H4 (cell line): ENCODE measurements at places on chromosomes 6 and 20. TPM values are rescaled to one million over a fixed set of nuclear protein-coding genes. Genes with fewer than 3 reads are reported as not detected.

Gene NFATC2
- total RNA-seq = 0.08 and 0.23 TPM in 2 replicates

- no peak for DNase-seq
Measured at GRCh38 chr6:143753678-143754077, 75.9 kb downstream of the PHACTR2 start.

GRCh38 chr6:155980768-155981079 is 525.1 kb upstream of the NOX3 start:
- no peak for DNase-seq

- no peak for DNase-seq
Measured at GRCh38 chr20:7503501-7503900, 436.8 kb downstream of the HAO1 start.

GRCh38 chr6:33164176-33164575 is 28.1 kb downstream of the COL11A2 start:
- no peak for DNase-seq

Gene FAM209B
- not detected in 2 replicates for total RNA-seq

Gene LRFN2
- not detected in 2 replicates for total RNA-seq

- DNase-seq = no peak
Measured at GRCh38 chr6:28312939-28313338, 23.0 kb downstream of the ZSCAN31 start.

DNA sequence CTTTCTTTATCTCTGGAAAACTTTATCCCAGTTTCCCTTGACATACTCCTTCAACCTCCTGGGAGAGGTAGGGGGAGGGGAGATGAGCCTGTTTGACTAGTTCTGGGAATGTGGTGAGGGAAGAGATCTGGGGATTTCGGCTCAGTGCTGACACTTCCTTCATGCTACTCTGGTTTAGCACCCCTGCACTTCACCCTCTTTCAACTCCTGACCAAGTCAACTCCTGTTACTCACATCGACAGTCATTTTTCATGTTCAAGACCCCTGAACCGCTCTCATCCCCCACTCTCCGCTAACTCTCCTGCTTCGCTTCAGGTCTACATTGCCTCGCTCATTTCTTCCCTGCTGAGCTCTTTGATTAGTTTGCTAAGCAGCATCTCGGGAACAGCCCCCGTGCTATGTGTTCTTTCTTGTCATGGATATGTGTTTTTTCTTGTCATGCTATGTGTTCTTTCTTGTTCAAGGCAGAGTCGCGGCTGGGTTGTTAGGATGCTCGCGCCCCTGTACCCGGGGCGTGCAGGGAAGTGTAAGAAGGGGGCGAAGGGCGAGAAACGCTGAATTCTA is 16.6 kb upstream of the TRIM27 start:
- DNase-seq = peak; percentile 43

Gene CCN5
- 0.77 and 4.2 TPM in 2 replicates for total RNA-seq

Gene MUC21
- not detected in 2 replicates for total RNA-seq

Gene RAET1E
- not detected in 2 replicates for total RNA-seq

Gene CST5
- total RNA-seq = not detected in 2 replicates

DNA sequence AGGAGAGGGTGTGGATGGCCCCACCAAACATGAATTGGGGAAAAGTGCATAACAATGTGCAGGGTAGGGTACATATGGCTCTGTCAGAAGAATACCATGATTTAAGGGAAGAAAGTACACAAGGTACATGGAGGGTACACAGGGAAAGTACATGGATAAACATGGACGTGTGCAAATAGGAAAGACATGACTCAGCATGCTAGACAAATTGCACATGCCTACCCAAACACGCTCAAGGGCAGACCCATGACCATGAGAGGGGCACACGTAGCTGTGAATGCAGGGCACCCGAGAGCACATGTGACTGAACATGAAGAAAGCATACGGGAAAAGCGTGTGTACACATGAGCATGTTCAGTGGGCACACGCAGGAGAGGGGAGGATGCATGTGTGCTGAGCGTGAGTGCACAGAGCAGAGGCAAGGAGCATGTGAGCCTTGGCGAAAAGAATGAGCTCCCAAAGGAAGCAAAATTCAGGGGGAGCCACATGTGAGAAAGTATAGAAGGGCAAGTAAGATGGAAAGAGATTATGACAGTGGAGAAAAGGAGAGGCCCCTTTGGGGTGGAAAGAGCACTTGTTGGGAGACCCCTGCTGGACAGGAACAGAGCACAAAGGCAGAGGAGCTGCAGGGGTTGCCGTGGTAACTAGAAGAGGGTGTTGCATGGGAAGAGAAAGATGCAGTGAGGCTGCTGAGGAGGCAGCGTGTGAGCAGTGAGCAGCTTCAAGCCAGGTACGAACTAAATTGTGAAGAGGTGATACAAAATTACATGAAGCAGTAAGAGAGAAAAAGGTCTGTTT is 17.8 kb downstream of the OR2H2 start:
- DNase-seq = peak; percentile 39

DNA sequence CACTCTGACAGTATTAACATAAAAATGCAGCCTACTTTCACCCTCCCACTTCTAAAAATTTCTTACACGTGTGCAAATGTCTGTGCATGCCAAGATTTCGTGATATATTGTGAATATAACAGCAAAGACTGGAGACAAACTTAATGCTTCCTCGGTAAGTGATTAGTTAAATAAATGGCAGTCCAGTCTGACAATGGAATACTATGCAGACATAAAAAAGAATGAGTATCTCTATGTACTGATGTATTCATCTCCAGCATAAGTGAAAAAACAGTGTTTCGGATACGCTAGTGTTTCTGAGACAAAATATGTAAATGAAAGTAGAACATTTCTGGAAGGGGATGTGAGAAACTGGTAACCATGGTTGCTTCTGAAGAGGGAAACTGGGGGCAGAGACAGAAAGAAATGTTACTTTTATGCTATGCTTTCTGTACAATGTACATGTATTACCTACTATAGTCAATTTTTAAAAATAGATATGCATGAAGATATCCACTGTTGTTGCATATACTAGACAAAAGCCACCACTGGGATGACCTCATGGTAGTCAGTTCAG is 7.0 kb downstream of the SLC22A23 start:
- no peak for DNase-seq

- DNase-seq = no peak
Measured at GRCh38 chr6:47631797-47632196, 66.6 kb upstream of the ADGRF4 start.

- DNase-seq = peak; percentile 74
Measured at GRCh38 chr20:31569163-31570020, 35.7 kb upstream of the ID1 start.

Gene PTCHD4
- 3.9 and 4.7 TPM in 2 replicates for total RNA-seq

DNA sequence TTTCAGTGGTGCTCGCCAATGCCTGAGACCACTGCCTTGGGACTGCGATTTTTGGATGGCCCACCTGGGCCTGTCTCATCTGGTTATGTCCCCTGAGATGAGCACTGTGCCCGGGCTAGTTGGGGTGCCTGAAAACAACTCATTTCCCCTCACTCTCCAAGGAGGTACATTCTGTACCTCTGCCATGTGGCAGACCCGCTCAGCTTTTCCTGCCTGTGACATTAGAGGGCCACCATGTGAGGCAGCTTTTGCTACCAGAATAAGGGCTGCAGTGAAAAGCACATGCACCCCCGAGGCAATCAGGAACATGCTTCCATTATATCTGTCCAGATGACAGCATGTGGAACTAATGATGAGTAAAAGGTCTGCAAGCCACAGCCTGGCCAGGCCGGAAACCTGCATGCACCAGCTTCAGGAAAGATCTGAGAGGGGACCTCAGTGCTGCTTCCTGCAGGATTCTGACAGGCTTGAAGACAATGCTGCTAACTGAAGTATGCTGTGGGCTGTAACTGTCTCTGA is 11.3 kb upstream of the SRSF6 start:
- DNase-seq = no peak

- no peak for DNase-seq
Measured at GRCh38 chr6:26367114-26367513, 2.1 kb downstream of the BTN3A2 start.

Gene FAM210B
- total RNA-seq = 13.0 and 14.4 TPM in 2 replicates

Gene ISM1
- total RNA-seq = 0.35 and 0.47 TPM in 2 replicates

Gene EYA4
- 25.7 and 33.7 TPM in 2 replicates for total RNA-seq

DNA sequence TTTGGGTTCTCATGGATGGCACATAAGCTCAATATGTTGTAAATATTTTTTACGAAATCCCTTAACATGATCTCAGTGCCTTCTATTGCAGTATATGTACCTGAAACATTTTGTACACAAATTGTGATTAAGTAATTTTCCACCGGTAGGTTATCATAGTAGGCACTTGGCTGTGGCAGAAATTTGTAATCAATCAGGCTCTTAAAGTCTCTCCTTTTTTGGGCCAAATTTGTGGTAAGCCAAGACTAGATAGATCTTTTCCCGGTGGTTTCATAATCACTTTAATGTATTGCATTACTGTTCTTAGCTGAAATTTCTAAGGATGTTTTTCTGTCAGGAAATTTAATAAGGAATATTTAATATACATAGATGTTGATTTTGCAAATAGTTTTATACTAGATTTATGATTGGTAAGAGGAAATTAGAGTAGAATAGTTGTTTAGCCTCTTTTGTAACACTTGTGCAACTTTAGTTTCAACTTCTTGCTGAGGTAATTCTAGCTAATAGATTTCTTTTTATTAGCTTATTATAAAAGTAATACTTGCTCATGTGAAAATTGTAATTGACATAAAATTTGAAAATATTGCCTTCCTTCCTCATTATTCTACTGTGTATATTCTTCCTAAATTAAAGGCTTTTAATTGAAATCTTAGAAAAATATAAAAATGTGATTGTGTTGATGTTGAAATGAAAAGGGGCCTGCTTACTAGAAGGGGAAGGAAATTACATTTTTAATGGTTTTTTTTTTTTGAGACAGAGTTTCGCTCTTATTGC is 3.2 kb downstream of the PCMT1 start:
- no peak for DNase-seq

GRCh38 chr6:111952821-111953540 is 79.7 kb upstream of the FYN start:
- DNase-seq = no peak

DNA sequence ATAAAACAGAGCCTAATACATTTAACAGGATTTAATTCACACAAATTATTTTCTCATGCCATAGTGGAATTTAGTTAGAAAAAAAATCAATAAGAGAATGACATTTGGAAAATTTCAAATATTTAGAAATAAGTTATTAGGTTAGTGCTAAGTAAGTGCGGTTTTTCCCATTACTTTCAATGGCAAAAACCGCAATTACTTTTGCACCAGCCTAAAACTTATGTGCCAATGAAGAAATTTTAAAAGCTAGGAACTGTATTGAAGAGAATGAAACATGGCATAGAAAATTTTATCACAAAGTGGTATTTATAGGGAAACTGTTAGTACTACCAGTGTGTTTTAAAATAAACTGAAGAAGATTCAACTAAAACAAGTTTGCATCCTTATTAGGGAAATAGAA is 228.3 kb upstream of the FKBP1C start:
- no peak for DNase-seq

Gene ECT2L
- not detected in 2 replicates for total RNA-seq

- no peak for DNase-seq
Measured at GRCh38 chr6:28817808-28818145, 106.0 kb downstream of the TRIM27 start.

DNA sequence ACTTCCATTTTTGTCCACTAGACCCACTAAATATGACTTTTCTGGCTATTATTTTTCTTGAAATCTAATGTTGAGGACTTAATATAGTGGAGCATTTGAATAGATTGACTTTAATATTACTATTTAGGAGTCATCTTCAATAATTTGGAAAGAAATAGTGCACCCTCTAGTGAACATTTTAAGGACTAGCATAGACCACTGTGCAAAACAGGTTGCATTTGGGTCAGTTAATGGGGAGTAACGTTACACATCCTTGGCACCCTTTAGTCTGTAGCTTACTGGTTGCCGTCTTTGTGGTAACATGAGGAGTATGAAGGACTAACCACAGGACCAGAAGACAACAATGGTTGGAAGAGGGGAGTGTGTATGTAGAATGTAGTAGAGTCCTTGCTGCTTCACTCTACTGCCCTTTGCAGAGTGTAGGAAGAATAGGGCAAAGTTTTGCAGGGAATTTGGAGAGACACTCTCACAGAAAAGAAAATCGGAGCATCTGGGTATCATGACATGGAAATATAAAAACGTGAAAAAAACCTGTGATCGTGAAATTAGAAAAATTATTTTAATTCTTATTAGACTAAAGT is 25.2 kb downstream of the RFPL4B start:
- peak; percentile 11 for DNase-seq

DNA sequence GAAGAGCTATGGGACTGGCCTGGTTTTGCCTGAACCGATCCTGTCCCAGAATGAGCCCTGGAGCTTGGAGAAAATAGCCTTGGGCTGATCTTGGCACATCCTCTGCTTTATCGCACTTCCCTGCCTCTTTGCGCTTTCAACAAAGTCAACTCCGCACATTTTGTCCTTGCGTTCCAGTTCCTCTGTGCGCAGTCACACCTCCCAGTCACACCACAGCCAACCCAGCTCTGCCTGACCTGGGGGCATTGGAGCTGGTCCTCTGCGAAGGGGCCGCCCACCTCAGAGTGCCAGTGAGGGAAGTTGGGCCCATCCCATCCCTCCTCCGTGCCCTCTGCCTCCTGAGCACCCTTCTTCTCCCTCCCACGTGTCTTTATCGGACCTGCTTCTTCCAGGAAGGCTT is 16.9 kb upstream of the UQCC2 start:
- DNase-seq = no peak

Gene RCAN2
- total RNA-seq = 0.43 and 1.0 TPM in 2 replicates

DNA sequence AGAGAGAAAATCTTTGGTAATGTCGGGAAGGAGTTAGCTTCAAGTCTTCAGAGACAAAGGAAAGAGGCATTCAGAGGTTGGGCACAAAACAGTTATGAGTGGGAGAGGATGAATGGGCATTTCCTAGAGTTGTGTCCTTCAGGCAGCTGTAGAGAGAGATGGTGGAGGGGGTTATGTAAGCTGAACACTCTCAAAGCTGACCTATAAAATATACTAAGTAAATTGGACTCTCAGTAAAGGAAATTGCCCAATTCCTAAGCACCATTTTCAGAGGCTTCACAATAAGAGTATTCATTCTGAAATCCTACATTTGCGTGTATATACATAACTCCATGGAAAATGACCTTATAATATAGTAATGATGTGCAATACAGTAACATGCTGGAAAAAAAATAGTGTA is 161.2 kb downstream of the KCNQ5 start:
- DNase-seq = no peak

DNA sequence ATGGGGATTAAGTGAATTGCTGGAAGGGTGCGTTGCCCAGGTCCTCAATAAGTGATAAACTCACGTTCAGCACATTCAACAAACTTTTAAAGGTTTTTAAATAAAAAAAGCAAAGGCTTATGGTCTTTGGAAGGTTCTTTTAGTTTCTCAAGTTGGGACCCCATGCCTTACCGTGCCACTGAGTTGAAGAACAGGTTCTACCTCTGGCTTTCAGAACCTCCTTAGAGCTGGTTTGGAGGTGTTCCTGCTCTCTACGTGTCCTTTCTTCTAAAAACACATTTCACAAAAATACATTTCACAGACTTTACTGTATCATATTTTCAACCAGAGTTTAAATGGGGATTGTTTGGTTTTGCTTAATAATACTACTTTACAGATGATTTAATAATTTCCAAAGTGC is 29.0 kb downstream of the ARID1B start:
- DNase-seq = no peak

- no peak for DNase-seq
Measured at GRCh38 chr6:49913636-49914375, 47.5 kb upstream of the CRISP1 start.

GRCh38 chr6:126143761-126144251 is 157.5 kb downstream of the TRMT11 start:
- DNase-seq = no peak
